ENCODE measurements at places on chromosomes 7 and 10. TPM values are rescaled to one million over a fixed set of nuclear protein-coding genes. Genes with fewer than 3 reads are reported as not detected.

DNA sequence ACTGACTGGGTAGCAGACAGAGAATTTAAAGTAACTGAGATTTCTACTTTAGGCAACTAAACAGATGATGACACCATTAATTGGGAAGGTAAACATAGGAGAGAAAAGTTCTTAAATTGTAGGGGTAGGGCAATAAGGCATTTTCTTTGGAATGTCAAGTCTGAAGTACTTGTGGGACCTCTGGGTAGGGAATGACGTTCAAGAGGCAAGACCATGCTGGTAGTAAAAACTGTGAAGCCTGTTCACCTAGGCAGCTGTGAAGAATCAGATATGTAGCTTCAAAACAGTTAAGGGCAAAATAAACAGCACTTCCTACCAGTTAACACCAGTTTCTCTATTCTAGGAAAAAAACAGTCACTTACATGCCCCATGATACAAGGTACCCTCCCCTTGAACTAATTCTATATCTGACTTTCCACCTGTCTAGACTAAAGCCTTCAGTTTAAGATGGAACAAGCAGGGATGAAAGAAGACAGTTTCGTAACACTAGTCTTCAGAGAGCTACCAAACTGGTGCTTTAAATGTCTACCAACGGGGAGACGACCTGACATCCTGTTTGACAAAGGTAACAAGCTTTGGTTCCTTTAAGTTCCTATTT, 63.1 kb upstream of the KCNIP2 start:
- DNase-seq = no peak

Gene SLC35B4
- polyA plus RNA-seq = 9.1 TPM

GRCh38 chr10:3661271-3661670, 123.7 kb downstream of the KLF6 start:
- DNase-seq = no peak

Gene EFCAB10
- 1.4 TPM for polyA plus RNA-seq

DNA sequence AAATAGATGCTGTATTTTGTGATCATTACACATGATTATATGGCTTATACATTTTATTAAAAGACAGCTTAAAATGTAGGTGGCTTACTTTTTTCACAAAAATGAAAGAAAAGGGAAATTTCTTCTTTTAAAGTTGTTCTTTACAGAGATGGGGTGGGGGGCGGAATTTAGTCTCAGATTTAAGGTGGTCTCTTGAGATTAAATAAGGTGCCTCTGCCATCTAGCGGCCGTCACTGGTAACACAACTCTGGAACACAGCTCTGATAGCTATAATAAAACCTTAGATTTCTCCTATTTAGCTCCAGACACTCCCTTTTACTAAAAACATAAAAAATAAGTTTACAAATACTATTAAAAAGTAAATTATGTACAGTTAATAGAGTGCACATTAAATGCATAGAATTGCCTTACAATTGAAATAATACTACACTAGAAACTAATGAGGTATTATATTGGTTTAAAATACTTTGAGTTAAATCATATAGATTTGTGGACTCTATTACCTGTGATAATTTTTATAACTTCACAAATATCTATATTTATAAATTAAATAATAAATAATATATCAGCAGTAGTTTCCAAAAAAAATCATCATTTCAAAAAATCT, 210.9 kb downstream of the DGKB start:
- no peak for DNase-seq

DNA sequence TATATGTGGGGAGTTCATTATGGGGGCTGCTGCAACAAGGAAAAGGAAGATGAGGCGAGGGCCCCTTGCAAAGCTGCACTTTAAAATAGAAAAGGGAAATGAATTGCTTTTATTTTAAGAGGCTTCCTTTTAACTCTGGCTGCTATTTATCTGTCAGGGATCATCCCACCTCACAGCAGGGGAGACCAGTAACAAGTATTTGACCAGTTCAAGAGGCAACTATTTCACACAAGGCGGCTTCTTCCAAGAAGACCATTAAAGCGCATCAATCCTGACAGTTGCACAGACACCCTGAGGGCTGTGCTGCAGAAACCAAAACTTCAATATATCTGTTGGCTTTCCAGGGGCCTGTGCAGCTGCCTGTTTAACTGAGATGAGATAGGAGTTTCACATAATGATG, 1009.2 kb downstream of the SORCS3 start:
- no peak for DNase-seq

DNA sequence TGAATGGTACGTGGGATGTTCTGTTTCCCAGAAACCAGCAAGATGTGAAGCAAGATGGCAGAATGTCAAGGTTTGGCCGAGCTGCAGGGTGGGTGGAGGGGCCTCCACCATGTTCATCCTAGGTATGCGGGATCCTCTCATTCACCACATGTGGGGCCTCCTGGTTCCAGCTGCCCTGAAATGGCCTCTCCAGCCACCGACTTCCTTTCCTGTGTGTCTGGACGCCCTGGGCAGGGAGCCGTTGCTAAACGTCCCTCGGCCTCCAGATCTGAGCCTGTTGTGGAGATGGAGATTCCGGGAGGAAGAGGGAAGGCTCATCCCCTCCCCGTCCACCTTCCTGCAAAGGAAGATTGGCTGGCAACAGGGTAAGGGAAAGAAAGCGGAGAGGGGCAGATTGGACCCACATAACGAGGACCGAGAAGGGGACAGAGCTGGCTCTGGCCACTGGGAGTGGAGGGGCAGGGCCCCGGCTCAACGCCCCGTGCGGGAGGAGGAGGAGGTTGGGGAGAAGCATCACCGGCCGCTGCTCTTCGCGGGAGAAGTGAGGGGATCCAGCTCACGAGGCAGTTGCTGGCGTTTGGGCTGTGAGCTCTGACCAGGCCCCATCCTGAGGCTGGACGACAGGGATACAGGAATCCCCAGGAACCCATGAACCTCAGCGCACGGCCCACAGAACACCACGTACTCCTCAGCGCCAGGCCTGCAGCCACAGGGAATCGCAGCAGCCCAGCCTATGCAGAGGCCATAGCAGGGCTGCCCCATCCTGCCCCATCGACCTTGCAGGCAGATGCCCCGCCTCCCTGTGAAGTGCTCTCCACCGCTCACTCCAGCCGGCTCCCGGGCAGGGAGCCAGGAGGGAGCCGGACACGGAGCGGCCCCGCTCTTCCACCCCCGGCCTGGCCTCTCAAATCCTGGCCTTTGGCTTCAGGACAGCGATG, 98.3 kb downstream of the FOXL3 start:
- no peak for DNase-seq

- no peak for DNase-seq
These were observed 162.2 kb downstream of the LRRTM3 start for GRCh38 chr10:67088036-67088435.

DNA sequence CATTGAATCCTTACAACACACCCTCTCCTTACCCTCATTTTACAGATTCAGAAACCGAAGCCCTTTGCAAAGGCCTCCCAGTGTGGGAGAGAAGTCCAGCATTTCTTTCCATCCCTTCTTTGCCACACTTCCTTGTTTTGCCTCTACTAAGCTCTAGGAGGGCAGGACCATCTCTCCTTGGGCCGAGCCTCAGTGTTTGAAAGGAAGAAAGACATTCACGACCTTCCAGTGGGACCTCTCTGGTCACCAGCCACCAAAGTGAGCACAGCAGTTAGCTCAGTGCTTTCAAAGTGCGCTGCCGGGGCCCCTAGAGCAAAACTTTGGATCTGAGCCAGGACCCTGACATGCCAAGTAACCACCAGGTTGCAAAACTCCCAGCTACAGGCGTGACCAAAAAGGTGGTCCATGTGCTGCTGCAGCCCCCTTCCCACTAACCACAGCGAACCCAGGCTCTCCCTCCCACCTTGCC, 12.4 kb downstream of the CTBP2 start:
- DNase-seq = no peak

GRCh38 chr7:147829016-147829415, 761.5 kb upstream of the C7orf33 start:
- DNase-seq = no peak

Gene CCL26
- polyA plus RNA-seq = 1.00 TPM

Gene TSPAN33
- 39.6 TPM for polyA plus RNA-seq

- DNase-seq = no peak
These were observed 108.8 kb downstream of the PLXDC2 start for GRCh38 chr10:19925064-19925463.

DNA sequence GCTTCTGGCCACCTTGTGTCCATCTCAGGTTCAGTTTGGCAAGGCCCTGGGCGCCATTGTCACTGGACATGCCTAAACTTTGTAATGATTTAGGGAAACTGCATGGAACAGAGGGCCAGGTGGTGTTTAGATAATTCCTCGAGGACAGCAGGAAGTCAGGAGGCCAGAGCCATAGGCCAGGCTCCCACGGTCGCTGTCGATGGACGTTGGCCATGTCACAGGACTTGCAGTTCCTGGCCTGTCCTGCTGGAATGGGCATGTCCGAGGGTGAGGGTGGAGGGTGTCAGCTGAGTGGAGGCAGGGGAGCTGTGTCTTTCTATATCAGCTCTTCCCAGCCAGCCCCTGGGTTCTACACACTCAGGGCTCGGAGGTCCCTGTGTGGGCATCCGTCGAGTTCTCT, 107.9 kb upstream of the MACROH2A2 start:
- no peak for DNase-seq

- no peak for DNase-seq
These were observed 22.8 kb upstream of the TTYH3 start for GRCh38 chr7:2608921-2609411.

- DNase-seq = no peak
These were observed 1.5 kb upstream of the NCOA4 start for GRCh38 chr10:46031648-46032532.

- no peak for DNase-seq
These were observed 98.9 kb upstream of the PRR15 start for GRCh38 chr7:29464753-29465152.

DNA sequence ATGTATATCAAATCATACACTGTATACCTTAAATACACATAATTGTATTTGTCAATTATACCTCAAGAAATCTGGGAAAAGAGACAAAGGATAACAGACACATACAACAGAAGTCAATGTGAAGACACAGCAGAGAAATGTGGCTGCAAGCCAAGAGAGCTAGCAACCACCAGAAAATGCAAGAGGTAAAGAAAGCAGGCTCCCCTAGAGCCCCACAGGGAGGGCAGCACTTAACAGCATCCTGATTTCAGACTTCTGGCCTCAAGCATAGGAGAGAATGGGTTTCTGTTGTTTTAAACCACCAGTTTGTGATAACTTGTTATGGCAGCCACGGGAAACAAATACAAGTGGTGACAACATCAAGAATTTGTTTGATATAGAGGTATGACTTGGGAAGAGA, 1197.2 kb downstream of the SORCS1 start:
- DNase-seq = no peak

Gene AP1S1
- polyA plus RNA-seq = 17.7 TPM

Gene MACROH2A2
- 21.2 TPM for polyA plus RNA-seq

DNA sequence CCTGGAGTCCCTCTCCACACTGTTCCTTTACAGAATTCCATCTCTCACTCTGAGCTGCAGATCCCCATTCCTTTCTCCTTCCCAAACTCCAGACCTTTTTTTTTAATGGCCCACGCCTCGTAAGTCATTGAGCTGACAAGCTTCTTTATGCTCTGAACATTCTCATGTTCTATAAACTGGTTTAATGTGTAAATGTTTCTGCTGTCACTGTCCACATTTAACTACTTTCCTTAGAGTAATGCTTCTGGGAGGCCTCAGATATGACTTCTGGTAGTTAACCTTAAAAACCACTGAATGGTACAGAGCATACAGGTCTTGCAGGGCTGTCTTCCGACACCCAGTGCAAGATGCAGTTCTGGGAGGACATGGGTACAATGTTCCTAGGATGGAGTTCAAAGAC, 71.1 kb upstream of the CAMK2B start:
- no peak for DNase-seq

- DNase-seq = no peak
These were observed 54.5 kb upstream of the DNAJB6 start for GRCh38 chr7:157282141-157282801.

DNA sequence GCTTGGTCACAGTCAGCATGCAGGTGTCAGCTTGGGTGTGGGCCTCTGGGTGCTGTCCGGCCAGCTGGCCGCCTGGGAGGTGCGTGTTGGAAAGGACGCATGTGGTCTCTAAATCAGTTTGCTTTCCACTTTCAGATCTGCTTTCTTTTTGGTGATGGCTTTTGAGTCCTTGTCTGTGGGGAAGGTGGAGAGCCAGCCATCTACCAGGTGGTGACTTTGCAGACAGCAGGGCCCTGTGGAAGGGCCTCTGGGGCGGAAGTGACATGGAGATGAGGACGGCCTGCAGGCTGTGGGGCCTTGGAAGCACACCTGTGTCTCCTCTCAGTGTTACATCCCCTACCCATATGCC, 59.4 kb downstream of the WDR37 start:
- DNase-seq = no peak

Gene SPDYE6
- polyA plus RNA-seq = 5.3 TPM

DNA sequence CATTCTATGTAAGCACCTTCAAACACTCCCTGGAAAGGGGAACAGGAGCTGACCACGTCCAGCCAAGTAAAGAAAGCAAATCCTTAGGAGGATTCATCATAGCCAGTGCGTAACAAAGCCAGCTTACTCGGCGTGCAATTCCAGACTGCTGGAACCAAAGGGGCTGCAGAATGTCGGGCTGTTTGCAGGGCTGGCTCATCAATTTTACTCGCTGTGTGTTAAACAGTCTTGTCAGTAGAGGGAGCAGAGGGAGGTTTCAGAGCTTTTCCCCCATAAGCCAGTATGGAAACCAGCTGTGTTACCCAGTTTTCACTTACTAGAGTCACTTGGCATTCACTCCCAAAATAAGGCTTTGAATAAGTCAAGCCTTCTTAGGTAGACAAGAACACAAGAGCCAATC, 127.1 kb downstream of the KMT2E start:
- no peak for DNase-seq

Gene VKORC1L1
- 18.6 TPM for polyA plus RNA-seq

GRCh38 chr7:55651057-55651456, 78.8 kb upstream of the VOPP1 start:
- no peak for DNase-seq

Gene HKDC1
- polyA plus RNA-seq = not detected
